ENCODE measurements at places on chromosomes 2 and 18.

GRCh38 chr18:76875390-76876325 lies 53.3 kb downstream of the ZNF236 start:
- DNase-seq: peak; percentile 66

GRCh38 chr18:54850598-54850997 lies 22.3 kb downstream of the RAB27B start:
- DNase-seq: no peak

DNA sequence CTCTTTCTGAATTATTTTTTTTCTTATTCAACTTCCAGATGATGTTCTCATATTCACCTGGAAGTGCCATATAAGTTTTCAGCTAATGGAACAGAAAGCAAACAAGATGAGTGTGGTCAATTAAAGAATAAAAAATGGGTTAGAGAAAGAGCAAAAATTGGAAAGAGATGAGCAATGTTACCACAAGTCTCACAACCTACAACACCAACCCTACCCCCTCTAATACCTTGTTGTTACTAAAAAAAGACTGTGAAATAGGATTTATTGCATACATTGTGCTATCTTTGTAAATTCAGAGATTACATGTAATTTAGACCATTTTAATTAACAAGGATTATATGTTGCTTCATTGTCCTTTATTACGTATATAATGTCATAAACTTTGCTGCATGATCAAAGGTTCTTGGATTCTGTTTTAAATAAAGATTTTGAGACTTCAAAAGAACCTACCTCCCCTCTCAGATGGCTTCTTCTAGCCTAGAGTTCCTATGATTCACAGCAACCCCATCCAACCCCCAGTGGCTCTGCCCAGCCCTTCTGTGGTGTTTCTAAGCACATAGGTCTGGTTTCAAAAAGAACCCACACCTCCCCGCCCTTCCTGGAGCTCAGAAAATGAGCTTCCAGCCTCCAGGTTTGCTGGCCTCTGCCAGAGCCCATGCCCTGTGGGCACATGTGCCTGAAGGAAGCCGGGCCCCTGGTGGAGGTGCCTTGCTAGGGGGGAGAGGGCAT lies 24.7 kb downstream of the LGALSL start:
- DNase-seq: no peak

DNA sequence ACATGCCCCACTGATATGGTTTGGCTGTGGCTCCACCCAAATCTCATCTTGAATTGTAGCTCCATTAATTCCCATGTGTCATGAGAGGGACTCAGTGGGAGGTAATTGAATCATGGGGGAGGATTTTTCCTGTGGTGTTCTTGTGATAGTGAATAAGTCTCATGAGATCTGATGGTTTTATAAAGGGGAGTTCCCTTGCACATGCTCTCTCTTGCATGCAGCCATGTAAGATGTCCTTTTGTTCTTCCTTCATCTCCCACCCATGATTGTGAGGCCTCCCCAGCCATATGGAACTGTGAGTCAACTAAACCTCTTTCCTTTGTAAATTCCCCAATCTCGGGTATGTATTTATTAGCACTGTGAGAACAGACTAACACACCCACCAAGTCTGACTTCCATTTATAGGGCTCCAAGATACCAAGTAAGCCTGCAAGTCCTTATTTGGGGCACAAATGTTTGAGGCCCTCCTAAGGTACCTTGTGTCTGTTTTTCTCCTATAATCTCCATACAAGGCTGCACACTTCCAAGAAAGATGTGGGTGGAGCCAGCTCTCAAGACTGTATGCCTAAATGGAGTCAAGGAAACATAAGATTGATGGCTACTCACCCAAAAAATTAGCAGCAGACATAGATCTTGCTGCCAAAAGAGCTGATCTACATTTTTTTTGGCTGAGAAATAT lies 364.7 kb downstream of the TXNL1 start:
- DNase-seq: no peak

DNA sequence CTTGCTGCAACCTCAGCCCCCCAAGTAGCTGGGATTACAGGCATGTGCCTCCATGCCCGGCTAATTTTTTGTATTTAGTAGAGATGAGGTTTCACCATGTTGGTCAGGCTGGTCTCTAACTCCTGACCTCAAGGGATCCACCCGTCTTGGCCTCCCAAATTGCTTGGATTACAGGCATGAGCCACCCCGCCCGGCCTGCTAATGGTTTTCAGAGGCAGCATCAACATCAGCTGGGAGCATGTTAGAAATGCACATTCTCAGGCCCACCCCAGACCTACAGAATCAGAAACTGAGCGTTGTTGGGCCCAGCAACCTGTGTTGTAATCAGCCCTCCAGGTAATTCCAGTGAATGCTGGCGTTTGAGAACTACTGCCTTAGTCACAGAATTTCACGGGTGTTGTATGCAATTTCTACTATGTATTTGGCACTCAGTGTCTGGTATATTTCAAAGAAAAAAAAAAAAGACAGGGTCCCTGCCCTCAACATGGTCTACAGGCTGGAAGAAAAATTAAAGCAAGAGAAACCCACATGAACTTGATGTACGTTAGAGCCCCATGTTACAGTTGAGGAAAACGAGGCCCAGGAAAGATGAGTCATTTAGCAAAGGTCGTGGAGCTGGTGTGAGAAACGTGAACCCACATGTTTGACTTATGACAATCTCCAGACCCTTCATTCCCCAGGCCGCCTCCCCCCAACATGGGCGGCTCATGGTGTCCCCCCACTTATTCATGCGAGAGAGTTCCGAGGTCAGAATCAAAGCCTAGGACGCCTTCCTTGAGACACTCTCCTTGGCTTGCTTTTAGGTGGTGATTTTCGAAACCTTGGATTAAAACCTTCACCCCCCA lies 35.3 kb downstream of the SH3BP4 start:
- no peak for DNase-seq

- no peak for DNase-seq
Measured at GRCh38 chr2:230619491-230619890, 93.2 kb upstream of the CAB39 start.

- DNase-seq: no peak
Measured at GRCh38 chr2:83081826-83082690, 1377.0 kb downstream of the SUCLG1 start.

DNA sequence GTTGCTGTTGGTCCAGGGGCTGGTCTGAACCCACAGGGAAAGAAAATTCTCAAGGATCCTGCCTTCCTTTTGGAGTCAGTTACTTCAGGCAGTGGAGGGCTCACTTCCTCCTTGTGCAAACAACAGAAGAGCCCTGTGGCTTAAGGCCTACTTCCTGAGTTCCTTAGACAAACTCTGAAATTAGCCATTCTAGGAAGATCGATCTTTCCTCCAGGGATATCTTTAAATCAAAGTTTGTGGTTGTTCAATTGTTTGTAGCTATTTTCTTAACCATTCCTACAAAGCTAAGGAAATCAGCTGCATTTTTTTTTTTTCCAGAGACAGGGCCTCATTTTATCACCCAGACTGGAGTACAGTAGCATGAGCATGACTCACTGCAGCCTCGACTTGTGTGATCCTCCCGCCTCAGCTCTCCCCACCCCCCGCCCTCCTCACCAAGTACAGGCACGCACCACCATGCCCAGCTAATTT lies 156.0 kb downstream of the TANC1 start:
- DNase-seq: peak; percentile 92

GRCh38 chr2:234374736-234375135 lies 122.1 kb downstream of the ARL4C start:
- peak; percentile 83 for DNase-seq

DNA sequence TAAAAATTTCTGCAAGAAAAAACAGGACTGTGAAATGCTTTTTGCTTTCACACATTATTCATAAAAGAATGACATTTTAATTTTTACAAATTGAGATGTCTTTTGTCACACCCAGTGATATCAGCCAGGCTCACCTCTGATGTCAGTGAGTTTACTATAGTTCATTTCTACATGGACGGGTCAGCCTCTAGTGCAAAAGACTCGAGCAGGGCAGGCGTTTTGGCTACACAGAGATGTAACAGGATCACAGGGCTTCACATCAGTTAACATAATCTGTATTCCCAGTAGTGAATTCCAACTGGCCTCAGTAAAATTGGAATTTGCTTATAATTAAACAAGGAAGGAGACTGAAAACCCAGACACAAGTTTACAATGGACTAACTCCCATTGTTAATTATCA lies 275.6 kb upstream of the ZSWIM2 start:
- no peak for DNase-seq

GRCh38 chr18:73487966-73488365 lies 620.2 kb upstream of the NETO1 start:
- no peak for DNase-seq

All from islet precursor cell (in vitro differentiated cells).